ENCODE measurements at places on chromosomes 11 and 22. TPM values are rescaled to one million over a fixed set of nuclear protein-coding genes. Genes with fewer than 3 reads are reported as not detected.

GRCh38 chr22:48178536-48178935, 1416.1 kb downstream of the TBC1D22A start:
- no peak for DNase-seq

DNA sequence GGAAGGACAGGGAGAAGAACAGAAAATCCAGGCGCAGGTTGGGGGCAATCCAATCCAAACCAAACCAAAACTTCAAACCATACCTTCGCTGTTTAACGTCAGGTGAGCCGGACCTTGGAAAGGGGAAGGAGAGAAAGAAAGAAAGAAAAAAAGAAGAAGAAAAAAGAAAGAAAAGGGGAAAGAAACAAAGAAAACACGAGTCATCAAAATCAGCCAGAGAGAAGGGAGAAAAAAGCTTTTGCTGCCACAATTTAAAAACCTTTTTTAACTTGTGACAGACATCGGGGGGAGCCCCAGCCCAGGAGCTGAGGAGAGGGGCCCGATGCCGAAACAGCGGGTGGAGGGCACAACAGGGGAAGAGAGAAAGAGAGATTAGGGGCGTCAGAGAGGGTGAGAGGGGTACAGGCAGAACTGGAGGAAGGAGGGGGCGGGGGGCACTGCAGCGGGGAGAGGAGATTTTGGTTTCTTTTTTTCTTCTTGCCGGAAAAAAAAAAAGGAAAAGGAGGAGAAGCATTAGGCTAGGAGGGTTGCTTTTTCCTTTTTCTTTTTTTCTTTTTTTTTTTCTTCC, 30.1 kb downstream of the NRXN2 start:
- DNase-seq, result no peak

DNA sequence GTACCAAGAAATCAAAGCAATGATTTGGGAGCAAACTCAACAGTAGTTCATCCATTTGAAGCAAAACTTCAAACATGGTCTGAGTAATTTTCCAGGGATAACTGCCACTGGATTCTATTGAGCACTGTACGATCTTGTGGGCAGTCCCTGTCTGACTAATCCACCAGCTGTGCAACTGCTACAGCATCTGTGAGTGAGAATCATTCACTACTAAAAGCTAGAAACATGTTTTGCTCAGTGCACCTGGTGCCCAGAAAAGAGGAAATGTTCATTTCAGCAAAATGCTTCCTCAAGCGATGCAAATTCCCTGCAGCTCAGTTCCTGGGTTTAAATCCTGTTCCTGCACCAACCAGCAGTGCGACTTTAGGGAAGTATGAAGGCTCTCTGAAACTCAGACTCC, 1077.9 kb downstream of the DLG2 start:
- no peak for DNase-seq

NOL12 gene
- 13.6 TPM for polyA plus RNA-seq
